Lower lobe of right lung (tissue), 2 donors: ENCODE measurements at places on chromosomes 1 and 21. TPM values are rescaled to one million over a fixed set of nuclear protein-coding genes. Genes with fewer than 3 reads are reported as not detected.

ZFP69B gene
- 1.3 TPM for total RNA-seq

SPRR2E gene
- total RNA-seq: not detected

NMNAT2 gene
- 0.62 TPM for total RNA-seq

TCP10L gene
- 0.71 TPM for total RNA-seq

PCAT6 gene
- total RNA-seq: 0.71 TPM

ENAH gene
- total RNA-seq: 51.4 TPM

PERM1 gene
- not detected for total RNA-seq

OR2T2 gene
- not detected for total RNA-seq

FCRL4 gene
- not detected for total RNA-seq

PCBP3 gene
- 4.5 TPM for total RNA-seq

MUL1 gene
- total RNA-seq: 29.9 TPM

TFF2 gene
- total RNA-seq: not detected

CRNN gene
- total RNA-seq: not detected

PDZK1 gene
- not detected for total RNA-seq

CGN gene
- total RNA-seq: 52.9 TPM
